NCI-H2227 treated with DMSO at 0.1 percent for 48 hours (cell line): ENCODE measurements at places on chromosomes 16 and 17.

DNA sequence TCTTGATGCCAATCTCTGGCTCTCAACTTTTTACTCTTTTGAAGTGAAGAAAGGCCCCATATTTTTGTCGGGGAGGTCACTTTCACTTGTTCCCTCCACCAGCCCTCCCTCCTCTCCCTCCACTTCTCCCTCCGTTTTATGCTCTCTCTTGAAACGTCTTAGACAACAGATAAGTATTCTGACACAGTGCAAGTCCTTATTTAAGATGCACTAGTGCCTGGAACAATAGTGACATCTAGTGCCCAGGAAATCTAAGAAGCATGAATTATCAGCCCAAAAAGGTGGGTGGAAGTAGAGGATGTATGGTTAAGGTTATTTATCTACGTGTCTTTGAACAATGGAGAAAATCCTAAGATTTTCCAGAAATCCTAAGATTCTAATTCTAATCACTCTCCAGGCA lies 17.9 kb downstream of the PSME3IP1 start:
- DNase-seq: peak; percentile 39

- no peak for DNase-seq
These were observed 44.8 kb downstream of the STAT5A start for GRCh38 chr17:42333053-42333452.

GRCh38 chr17:61000911-61001310 lies 323.3 kb downstream of the BCAS3 start:
- no peak for DNase-seq

GRCh38 chr16:47143677-47144558 lies at the start of gene NETO2:
TSS of gene NETO2 (minus strand) at chr16:47143945. CDS start at chr16:47143612, 333 bp downstream.
- peak; percentile 20 for DNase-seq

DNA sequence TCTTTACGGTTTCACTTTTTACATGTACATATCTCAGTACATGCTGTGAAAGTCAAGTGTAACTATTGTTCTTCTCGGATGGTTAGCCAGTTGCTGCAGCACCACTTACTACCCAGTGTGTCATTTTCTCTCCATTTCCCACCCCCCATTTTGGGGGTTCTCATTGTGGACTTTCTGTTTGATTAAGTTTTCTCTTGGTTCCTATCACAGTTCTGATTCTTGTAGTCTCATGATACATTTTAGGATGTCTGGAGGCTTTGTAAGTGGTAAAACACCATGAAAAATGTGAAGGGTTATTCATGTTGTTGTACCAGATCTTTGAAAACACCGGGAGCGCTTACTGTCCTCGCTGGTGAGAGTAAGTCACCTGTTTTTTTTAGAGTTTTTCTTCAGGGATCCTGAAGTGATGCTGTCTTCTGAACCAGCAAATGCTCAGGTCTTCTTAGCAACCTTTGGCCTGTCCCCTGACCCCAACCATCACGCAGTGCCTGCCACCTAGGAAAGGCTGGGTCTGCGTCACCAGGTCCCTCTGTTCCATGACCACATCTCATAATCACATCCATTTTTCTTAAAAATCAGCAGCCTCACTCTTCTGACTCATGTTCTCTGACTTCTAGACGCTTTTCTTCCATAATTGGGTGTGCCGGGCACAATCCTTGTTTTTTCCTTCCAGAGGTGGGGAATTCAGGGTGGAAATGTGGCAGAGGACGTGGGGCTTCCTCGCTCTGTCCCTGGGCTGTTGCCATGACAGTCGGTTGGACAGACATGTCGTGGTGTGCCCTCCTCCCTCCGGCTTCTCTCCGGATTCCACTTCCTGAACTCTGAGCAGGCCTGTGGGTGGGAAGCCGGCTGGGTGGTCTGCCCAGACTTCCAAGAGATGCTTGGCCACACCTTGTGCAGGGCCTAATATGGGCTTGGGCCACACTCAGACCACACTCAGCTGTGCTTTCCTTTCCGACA lies 102.6 kb downstream of the NTN1 start:
- no peak for DNase-seq

- DNase-seq: no peak
These were observed 5.7 kb downstream of the FN3K start for GRCh38 chr17:82740906-82741759.

DNA sequence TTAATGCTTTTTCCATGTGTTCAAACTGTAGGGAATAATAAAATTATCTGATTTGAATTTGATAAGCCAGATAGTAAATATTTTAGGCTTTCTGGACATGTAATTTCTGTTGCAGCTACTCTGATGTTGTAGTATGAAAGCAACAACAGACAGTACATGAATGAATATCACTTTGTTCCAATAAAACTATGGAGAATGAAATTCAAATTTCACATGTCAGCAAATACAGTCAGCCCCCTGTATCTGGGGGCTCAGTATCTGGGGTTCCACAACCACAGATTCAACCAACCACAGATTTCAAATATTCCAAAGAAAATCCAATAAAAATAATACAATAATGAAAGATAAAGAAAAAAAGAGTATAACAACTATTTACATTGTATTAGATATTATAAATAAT lies 8.2 kb upstream of the CLTC start:
- DNase-seq: no peak

GRCh38 chr16:84277244-84277823 lies 17.3 kb upstream of the WFDC1 start:
- DNase-seq: peak; percentile 11

GRCh38 chr16:67842509-67843342 lies 606 bp downstream of the THAP11 start:
- DNase-seq: no peak

GRCh38 chr17:83086907-83087787 lies 7.7 kb downstream of the METRNL start:
- no peak for DNase-seq

- no peak for DNase-seq
These were observed 169.3 kb downstream of the RAB11FIP4 start for GRCh38 chr17:31560616-31561235.

DNA sequence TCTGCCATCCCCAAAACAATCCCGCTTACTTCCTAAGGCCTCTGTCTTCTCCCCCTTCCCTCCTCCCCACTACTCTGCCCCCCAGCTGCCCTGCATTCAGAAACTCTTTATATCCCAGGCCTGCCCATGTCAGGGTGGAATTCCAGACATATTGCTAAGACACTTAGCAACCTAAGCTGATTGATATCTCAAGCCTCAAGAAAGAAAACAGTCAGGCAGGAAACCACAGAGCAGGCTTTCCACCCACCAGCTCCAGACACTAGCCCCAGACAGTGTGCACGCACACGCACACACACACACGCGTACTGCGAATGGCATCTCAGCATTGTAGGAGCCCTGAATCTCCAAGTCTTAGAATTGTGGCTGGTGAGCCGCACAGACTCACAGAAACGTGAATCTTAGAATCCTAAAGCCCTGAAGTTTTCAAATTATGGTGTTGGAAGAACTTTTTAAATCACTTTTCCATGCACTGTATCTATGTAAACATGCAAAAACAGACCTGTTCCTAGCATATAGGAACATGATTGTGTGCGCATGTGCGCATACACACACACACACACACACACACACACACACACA lies 8.8 kb upstream of the LPCAT2 start:
- DNase-seq: no peak

GRCh38 chr17:6570731-6571451 lies 14.5 kb upstream of the PITPNM3 start:
- no peak for DNase-seq

DNA sequence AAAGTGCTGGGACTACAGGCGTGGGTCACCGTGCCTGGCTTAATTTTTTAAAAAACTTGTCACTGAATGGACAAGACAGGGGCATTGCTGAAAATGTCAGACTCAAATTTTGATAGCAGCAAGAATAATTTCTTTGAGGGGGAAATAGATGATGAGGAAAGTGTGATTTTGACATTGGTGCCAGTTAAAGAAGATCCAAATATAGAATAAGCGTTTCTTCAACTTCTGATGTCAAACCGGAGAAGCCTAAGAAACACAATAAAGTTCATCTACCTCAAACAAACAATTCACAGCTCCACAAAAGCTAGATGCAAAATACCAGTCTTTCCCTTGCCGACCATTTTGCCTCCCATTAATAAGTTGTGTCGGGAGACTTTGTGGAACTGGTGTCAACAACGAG lies 4.5 kb downstream of the MT1X start:
- no peak for DNase-seq

- DNase-seq: peak; percentile 62
These were observed 1.0 kb upstream of the SDK2 start for GRCh38 chr17:73645050-73645871.

- DNase-seq: no peak
These were observed 22.8 kb downstream of the G6PC3 start for GRCh38 chr17:44093231-44093900.

DNA sequence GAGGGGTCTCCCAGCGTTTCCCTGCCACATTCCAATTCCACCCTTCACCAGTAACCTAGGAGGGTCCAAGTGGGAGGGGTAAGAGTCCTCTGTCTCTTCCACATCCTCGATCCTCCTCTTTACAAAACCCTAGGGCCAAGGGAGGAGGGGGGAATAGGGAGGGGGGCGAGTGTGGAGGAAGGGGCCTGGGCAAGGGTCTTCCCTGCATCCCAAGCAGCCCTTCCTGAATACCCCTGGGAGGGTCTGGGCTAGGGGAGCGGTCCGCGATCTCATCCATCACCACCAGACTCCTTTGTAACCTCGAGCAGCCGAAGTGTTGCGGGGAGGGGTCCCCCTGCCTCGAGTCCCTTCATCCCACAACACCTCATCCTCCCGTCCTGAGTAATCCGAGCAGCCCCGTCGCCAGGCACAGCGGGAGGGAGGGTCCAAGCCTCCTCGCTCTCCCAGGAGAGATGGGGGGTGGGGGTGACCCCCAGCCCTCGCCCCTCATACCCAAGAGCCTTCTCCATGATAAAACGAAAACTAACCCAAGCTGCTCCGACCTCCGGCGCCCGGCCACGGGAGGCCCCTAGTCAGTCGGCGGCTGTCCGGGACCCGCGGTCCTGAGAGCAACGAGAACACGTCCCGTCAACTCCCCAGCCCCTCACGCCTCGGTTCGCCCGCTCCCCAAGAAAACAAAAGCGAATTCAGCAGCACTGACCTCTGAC lies 502 bp downstream of the SMPD3 start:
- DNase-seq: no peak

GRCh38 chr17:72599891-72600290 lies 479.1 kb downstream of the SOX9 start:
- DNase-seq: no peak

- DNase-seq: peak; percentile 63
These were observed 36.6 kb downstream of the ARHGAP23 start for GRCh38 chr17:38464723-38465390.

- DNase-seq: no peak
These were observed 203.1 kb downstream of the MSI2 start for GRCh38 chr17:57459286-57459915.

DNA sequence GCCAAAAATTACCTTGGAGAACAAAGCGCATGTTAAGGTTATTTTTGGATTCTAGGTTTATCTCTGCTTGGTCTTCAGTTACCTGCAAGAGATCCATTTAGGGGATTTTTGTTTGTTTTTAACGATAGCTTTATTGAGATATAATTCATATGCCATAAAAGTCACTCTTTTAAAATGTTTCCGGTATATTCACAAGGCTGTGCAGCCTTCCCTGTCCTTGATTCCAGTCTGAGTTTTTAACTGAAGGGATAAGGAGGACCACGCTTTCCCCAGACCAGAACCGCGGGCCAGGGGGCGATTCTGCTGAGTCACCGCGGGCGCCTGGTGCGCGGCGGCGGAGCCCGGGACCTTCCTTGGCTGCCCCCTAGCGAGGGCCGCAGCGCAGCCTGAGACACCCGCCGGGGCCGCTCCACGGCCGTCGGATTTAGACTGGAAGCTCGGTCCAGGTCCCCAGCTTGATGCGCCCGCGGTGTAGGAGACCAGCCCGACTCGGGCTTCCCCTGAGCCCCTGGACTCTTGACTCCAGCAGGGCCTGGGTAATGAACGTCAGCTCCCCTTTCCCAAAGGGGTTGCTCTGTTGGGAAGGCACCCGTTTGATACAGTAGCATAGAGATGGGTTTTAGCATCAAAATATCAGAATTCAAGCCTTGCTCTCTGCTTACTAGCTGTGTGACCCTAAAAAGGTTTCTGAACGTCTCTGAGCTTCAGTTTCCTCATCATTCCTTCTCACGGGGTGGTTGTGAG lies 50.0 kb upstream of the STH start:
- DNase-seq: no peak

DNA sequence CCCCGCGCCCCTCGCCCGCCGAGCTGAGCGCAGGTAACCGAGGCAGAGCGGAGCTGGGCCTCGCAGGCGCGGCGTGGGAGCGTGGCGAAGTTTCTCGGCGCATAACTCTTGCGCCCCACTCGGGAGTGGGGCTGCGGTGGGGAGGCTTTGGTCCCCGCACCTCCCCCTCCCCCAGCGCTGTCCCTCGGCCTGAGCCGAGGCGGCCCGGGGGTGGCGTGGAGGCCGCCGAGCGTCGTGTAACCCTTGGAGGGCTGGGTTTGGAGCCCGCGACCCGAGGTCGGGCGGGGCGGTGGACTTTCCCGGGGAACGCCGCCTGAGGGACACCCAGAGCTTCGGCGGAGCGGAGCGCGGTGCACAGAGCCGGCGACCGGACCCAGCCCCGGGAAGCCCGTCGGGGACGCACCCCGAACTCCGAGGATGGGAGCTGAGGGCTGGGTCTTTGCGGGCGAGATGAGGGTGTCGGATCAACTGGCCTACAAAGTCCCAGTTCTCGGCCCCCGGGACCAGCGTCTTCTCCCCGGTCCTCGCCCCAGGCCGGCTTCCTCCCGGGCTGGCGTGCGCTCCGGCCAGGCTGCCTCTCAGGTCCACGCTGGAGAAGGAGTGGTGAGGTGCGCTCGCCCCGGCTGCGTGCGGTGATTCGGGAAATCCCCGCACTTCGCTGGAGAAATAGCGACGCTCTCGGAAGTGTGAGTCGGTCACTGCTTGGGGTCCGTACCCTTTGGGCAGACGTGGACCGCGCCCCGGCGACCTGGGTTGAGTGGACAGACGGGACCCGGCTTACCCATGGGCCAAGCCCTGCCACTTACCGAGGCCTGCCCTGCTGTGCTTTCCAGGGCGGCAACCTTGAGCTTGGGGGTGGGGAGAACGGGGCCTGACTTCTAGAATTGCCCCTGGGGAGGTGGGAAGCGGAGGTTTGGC lies 168.4 kb downstream of the RAB11FIP4 start:
- DNase-seq: no peak

DNA sequence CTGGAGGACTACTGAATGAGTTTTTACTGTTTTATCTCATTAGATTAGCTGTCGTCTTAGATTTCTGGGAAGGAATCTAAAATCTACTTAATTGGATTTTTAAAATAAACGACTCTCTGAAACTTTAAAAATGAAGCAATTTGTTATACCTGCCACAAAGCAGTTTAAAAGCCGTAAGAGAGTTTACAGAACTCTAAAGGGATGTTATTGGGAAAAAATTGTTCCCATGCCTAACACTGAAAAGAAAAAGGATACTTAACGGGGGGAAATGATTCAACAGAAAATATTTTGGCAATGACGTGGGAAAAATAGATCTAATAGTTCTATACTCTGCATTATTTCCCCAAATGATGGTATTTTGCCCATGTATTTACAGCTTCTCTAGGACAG lies 27.0 kb downstream of the ARHGAP17 start:
- no peak for DNase-seq
